ENCODE measurements at places on chromosomes 13 and 19.

DNA sequence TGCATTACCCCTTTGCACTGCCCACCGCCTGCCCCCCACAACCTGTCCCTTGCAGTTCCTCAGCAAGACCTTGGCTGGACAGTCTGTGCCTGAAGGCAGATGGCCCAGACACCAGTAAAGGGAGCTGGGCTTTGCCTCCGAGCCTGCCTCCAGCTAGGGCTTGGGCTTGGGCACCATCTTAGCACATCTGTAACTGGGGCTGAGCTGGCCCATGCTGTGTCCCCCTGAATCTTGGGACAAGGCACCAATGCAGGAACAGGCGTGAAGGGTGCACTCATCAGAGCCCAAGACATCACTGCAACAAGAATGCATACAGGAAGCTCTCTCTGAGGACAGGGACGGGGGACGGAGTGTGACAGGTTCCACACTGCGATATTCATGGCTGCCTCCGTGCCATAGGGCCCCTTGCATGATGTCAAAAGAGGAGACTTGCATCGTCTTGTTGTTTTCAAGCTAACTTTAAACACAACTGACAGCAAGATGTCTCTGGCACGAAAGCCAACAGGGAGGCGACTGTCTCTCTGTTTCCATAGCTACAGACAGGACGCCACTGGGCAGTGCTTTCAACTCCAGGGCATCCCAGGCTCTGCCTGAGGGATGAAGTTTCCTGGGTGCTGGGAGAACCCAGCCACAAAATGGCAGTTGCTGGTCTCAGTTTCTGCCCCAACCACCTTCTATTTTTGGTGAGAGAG, 8.7 kb upstream of the CHST8 start:
- no peak for DNase-seq

DNA sequence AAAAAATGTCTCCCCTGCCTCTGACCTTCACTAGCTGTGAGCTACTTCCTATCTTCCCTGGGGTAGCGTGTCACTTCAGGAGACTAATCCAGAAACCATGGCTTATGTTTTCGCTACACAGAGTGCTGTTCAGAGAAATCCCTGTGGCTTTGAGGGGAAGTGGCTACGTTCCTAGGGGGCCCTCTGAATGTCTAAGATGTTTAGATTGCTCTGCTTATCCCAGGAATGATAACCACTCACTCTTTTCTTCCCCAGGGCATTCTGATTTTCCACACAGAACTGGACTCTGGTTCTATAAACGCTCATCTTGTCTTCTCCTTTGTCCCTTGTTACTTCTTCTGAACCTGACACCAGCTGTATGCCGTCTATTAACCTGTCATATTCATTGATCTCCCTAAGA, 572.5 kb downstream of the OLFM4 start:
- no peak for DNase-seq

DNA sequence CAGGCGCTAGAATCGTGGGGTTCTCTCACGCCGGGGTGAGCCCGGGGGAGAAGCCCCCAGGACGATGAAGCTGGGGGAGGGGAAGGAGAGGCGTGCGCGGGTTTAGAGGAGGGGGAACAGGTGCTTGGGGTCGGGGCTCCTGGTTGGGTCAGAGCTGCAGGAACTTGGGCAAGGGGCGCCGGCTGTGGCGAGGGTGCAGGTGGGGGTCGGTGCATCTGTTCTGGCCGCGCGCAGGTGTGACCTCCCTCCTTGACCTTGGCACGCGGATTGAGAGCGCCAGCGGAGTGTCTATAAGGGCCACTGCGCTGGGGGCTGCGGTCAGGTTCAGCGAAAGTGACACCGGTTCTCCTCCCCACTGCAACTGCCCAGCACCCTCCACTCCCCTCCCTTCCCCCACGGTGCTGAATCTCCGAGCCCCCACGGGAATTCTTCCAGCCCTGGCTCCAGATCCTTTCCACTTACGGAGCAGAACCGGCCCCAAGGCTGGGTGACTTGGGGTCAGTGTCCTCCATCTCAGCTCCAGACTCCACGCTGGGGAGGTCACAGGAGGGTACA, 618 bp downstream of the TMEM38A start:
- DNase-seq, result peak; percentile 6

GRCh38 chr13:106573284-106573846, 5.4 kb upstream of the ARGLU1 start:
- no peak for DNase-seq

DNA sequence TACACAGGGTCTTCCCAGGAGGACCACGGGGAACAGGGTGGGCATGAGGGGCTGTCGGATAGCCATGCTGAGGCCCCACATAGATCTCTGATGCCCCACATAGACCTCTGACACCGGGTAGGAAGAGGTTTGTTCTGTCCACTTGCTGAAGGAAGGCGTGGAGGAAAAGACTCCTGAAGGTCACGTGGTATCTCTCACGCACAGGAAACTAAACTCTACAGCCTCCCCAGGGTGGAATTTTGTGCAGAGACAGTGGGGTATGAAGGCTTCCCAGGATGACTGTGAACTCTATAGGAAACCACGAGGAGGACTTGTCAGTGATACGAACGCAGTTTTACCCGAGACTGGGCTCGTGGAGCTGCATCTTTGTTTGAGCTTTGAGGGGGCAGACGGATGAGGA, 2.8 kb downstream of the EVI5L start:
- DNase-seq, result no peak

GRCh38 chr13:105336706-105337576, 1198.5 kb downstream of the EFNB2 start:
- DNase-seq, result no peak

DNA sequence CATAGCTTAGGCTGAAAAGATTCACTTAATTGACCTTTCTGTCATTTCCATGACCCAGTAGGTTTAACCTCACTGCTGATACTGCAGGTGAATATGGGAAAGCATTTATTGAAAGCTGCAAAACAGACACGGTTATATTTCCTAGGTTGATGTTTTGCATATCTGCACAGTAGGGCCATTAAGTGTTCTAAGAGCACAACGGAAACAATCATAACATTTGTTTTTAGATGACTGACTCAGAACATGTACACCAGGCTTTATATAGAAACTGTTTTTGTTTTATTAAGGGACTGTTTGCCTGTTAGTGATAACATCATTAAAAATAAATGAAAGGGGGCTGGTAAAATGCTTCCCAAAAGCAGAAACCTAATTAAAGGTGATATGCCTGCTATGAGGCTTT, 367.8 kb downstream of the DACH1 start:
- DNase-seq, result no peak

- no peak for DNase-seq
These were observed 6.9 kb downstream of the ETFB start for GRCh38 chr19:51359294-51359693.

DNA sequence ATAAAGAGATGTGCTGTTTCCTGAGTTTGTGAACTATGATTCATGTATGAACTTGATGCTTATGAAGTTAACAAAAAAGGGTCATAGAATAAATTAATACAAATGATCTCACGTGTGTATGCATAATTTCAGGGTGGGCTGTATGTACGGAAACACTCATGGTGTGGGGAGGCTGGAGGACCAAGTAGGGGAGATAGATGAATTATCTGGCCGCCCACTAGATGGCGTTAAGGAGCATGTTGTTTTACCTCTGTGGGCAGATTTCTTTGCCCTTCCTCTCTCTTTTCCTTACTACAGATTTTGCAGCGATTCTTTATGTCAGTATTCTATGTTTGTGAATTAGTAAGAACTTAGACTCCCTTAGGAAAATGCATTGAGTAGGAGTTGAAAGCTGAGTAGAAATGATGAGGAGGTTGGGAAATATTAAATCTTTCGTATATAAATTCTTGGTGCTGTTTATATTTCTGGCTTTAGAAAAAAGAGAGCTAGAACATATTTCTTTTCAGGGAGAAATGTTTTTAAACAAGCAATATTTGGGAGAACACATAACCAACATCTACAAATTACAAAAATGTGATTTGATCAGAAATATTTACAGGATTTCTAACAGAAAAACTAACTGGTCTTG, 47.4 kb upstream of the TMTC4 start:
- DNase-seq, result peak; percentile 61

- no peak for DNase-seq
These were observed 3.6 kb downstream of the PIP5K1C start for GRCh38 chr19:3696660-3696995.

DNA sequence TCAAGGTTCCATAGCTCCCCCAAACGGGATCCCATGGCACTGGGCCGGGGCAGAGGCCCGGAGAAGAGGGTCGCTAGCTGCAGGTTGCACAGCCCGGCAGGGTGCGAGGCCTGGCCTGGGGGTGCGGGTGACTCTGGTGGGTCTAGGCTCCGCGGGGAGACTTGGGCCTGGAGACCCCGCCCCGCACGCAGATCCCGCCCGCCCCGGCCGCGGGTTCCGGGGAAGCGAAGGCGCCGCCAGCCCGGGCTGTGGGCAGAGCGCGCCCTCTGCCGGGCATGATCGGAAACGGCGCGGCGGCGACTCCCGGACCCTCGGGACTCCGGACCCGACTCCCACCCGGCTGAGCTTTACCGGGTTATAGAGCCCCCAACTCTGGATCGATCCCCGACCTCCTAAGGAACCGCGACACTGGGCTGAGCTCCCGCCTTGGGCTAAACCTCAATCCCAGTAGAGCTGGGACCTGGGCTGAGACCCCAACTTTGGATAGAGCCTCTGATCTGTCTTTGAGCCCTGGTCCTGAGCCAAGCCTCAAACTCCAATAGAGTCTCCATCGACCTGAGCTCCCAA, 3.1 kb upstream of the TNFAIP8L1 start:
- DNase-seq, result peak; percentile 81

DNA sequence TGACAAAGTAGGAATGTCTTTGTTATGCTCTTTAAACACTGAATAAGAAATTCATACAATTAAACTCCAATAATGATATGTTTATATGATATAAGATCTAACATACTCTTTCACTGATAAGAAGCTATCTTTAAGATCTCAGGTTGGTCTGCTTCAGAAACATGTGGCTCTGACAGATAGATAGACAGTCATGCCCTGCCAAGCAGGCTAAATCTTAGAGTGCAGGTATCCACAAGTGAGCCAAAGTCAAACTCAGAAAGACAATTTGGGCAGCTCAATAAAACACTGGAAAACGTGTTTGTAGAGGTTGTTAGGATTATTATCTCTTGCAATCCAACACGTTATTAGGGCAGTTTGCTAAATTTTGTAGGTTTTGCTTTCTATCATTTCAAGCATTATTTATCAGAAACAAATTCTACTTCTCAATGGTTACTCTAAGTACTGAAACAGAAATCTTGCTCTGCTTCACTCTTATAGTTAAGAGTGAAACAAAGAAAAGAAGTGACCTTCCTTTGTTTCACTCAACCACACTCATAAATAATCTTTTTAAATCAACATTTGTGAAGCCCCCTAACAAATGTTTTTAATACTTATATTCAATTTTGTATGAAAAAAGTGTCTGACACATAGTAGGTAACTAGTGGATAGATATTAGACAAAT, 1255.6 kb downstream of the DIAPH3 start:
- no peak for DNase-seq

DNA sequence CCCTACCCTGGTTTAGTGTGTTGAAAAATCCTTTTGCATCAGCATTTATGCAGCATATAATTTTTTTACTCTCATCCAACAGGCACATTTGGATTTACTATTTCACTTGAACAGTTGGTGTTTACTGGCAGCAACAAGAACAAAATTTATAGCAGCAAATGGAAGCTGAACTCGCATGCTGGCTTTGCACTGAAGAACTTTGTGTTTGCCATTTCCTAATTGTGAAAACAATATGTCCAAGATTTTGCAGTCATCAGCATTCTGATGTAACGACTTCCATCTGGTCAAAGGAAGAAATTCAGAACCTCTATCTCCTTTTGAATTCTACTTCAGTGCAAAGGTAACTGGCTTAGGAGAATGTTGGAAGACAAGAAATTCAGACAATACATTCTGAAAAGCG, 131.0 kb downstream of the DLEU7 start:
- DNase-seq, result no peak

- DNase-seq, result no peak
These were observed 279.6 kb downstream of the SLC7A1 start for GRCh38 chr13:29315847-29316246.

DNA sequence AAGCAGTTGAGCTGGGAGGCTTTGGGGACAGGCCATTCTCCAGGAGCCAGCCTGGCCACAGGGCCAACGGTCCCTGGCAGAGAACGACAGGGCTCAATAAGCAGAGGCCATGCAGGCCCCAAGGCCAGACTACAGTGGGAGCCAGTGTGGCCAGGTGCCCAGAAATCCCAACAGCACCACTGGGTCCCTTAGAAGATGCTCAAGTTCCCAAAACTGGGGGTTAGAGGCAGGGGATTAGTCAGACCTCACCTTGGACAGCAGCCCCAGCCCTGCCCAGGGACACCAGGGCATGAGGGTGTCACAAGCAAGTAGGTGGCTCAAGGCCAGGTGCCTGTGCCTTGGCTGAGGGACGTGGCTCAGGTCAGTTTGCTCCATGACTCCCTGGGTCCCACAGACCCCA, 12.8 kb downstream of the SCGB2B2 start:
- no peak for DNase-seq

- no peak for DNase-seq
These were observed 201.9 kb upstream of the SOX1 start for GRCh38 chr13:111865046-111865445.

DNA sequence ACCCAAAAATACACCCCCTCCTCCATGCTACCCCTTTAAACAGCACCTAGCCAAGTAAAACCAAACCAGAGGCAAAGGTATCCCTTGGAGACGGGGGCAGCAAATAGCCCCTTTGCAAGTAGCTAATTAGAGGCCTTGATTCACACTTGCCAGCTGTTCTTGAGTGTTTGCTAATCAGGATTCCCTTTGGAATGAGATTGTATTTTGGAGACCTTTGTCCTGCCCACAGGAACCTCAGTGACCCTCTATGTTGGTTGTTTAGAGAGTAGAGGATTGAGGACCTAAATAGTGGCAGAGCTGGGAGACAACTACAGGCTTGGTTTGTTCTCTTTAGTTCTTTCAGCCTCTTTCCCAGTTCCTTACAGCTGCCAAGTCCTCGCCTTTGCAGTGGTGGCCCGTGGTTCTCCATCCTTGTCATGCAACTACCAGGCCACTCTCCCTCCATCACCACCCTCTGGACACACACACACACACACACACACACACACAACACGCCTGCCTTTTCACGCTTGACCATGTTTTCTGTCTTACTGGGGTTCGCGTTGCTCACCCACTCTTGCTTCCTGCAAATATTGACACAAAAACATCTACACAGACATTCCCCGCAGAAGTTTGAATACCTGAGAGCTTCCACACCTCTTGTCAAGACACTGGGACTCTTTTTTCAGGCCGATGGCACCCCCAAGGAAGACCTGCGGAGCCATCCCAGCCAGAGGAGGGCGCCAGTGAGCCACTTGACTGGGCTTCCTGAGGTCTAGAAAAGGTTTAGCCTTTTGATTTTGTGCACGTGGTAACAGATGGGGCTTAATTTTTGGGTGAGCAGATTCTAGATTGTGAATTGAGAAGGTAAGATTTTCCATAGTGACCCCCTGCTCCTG, 80.0 kb upstream of the GPR183 start:
- DNase-seq, result peak; percentile 86

DNA sequence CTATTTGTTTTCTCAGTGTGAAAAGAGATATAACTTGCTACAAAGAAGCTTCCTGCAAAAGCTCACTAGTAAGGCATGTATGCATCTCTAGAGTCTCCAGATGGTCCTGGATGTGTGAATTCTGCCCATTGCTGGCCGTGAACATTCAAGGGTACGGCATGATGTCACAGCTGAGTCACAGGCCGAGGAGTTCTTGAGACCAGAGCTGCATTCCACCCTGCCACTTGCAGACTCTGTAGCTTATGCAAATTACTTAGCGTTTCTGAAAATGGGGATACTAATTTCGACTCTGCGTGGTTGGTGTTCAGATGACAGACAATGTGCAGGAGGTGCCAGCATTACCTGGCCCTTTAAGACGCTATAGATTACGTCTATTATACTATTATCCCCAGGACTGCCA, 470.7 kb downstream of the ZNF536 start:
- DNase-seq, result no peak

Data from activated CD4-positive, alpha-beta T cell treated with anti-CD3 and anti-CD28 coated beads, Interleukin-10, Interleukin-2, amounts not matched to agents 100 ng/mL and 50 ng/mL, durations not matched to agents 16 hours and 8 hours (primary cell).